ENCODE measurements at places on chromosomes 6 and 20.

GRCh38 chr20:38460040-38460623 lies 12.5 kb upstream of the RALGAPB start:
- no peak for DNase-seq

DNA sequence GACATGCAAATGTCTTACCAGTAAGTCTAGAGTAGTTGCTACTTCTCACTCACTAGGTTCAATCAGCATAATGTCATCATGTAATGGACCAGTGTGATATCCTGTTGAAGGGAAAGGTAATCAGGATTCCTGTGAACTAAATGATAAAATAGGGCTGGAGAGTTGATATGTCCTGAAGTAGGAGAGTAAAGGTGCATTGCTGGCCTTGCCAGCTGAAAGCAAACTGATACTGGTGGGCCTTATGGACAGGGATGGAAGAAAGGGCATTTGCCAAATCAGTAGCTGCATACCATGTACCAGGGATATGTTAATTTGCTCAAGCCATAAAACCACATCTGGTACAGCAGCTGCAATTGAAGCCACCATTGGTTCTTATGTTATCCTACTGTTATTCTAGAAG lies 37.5 kb upstream of the IYD start:
- DNase-seq, result no peak

DNA sequence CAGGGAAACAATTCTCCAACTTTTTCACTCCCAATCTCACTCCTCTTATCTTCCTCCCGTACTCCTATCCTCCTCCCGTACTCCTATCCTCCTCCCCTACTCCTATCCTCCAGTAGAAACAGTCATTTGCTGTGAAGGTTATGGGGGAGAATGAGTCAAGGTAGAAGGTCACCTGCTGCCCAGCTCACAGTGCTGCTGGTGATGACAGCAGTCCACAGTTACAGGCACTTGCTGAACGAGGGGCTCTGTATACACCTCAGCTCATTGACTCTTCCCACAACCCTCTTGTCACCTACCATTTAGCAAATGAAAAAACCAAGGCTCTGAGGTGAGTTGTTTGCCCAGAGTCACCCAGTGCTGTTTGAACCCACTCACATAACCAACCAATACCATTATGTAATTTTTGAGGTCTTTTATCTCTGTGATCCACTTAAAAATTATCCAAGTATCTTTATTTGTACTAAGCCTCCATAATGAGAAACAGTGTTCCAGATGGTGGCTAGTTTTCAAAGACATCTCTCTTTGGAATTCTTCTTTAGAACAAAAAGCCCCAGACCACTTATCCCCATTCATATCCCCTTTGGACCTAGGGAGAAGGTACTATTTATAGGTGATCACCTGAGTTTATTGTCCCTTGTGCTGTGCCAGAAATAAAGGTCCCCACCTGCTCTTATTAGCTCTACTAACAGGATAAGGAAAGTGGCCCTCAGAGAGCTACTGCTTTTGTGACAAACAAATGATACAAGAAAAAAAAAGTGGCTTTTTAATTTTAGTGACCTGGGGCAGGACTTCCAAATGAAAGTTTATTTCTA lies 53.2 kb downstream of the PTPN1 start:
- no peak for DNase-seq

- no peak for DNase-seq
These were observed 228.2 kb upstream of the SUPT3H start for GRCh38 chr6:45605971-45606370.

DNA sequence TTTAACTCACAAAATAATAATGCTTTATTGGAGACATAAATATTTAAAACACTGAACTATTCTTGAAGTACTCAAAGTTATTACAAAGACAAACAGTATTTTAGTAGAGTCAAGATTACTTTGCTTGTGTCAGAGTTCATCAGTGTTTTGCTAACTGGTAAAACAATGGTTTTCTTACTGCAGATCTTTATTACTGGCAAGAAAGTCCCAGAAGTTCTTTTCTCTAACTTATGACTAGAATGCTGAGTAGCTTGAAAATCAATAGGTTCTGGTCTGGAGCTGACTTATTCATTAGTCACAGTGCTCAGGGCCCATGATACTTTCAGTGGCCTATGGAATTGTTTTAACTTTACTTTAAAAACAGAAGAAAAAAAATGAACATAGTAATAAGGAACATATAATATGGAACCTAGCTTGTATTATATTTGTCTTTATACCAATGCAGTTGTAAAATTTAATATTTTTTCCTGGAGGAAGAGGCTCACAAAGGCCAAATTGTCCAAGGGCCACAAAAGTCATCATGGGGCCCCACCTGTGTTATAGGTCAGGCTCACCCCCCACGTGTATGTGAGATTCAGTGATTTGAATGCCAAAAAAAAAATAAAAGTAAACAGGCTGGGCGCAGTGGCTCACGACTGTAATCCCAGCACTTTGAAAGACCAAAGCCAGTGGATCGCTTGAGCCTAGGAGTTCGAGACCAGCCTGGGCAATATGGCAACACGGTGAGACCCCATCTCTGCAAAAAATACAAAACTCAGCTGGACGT lies 53.3 kb downstream of the PLEKHG1 start:
- no peak for DNase-seq

DNA sequence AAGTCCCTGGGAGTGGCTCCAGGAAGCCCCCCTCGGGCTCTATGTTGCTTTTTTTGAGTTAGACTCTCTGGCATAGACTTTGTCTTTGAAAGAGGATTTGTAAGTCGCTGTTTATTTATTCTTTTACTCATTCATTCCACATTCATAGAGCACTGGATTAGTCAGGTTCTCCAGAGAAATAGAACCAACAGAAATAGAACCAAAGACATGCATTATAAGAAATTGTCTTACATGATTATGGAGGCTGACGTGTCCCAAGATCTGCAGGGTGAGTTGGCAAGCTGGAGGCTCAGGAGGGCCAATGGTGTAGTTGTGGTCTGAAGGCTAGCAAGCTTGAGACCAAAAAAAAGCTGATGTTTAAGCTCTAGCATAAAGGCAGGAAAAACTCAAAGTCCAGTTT lies 98.3 kb upstream of the CHD6 start:
- DNase-seq, result no peak

GRCh38 chr6:101853231-101854085 lies 459.9 kb downstream of the GRIK2 start:
- no peak for DNase-seq

DNA sequence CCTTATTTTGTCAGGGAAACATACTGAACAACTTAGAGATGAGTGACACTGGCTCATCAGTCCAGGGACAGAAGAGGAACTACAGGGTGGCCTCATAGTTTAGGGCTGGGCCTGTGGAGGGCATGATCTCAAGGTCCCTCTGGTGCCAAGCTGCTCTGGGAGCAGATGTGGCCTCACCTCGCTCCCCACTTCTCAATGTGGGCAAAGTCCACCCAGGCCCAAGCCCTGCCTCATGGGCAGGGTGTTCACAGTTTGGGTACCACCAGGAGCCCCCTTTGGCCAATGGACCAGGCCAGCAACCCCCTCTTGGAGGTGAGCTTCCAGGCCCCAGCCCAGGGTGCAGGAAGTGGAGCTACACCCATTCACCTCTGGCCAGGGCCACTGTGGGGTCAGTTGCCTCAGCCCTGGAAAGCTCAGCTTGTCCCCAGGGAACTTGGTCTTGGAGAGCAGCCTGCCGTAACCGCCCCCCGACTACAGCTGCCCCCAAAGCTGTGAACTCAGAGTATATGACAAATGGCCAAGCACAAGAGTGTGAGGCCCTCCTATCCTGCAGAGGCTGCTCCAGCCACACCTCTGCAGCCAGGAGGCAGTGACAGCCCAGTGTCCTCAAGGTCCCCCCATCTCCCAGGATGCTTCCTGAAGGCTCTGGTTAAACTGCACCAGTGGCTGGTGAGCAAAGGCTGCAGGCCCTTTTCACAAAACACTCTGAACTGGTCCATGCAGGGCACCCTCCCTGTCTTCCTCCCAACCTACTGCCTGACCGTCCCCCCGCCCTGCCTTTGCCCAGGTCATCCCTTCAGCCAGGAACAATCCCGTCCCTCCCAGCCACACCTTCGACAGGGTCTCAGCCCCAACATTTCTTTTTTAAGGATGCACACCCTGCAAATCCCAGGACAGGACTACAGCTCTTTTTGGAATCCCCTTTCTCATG lies 3.6 kb downstream of the ADISSP start:
- DNase-seq, result no peak

GRCh38 chr6:14429396-14429795 lies 311.8 kb downstream of the CD83 start:
- no peak for DNase-seq

DNA sequence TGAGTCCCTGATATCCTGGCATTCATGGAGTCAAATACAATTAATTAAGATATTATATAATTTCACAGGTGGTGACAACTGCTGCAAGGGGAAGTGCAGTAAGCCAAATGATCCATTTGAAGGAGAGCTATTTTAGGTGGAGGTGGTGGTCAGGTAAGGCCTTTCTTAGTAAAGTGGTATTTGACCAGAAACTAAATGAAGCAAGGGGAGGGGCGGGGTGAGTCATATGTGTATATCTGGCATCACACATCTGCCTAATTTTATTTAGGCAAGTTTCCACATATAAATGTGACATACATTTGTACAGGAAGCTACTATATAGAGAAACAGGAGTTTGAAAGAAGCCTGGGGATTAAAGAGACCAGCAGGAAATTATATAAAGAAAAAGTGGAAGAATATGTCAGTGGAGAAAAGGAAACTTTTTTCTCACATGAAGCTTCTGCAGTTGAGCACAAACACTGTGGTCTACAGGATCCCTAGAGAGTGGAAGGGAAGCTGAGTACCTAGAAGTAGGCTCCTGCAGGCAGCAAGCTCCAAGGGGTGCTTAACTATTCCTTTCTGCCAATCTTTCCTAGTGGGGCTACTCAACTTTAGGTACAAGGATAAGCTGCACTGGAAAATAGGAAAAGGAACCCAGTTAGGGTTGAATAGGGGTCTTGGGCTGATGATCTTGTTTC lies 99.6 kb downstream of the OGFRL1 start:
- no peak for DNase-seq
